ENCODE measurements at places on chromosomes 11 and 22.

DNA sequence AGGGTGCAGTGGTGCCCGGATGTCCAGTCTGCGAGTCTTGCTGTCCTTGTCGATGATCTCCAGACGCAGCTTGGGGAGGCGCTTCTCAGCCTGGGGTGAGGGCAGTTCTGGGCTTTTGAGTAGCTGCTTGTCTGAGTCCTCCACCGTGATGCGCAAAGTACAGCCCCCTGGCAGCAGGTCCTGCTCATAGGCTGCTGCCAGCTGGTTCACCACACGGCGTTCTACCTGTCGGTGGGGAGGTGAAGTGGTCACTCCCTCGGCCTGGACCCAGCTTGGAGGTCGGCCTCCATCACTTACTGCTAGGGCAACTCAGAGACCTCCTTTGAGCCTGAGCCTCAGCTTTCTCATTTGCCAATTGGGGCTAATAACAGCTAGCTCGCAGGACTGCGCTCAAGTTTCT, 49.4 kb upstream of the PHOX2A start:
- no peak for DNase-seq

DNA sequence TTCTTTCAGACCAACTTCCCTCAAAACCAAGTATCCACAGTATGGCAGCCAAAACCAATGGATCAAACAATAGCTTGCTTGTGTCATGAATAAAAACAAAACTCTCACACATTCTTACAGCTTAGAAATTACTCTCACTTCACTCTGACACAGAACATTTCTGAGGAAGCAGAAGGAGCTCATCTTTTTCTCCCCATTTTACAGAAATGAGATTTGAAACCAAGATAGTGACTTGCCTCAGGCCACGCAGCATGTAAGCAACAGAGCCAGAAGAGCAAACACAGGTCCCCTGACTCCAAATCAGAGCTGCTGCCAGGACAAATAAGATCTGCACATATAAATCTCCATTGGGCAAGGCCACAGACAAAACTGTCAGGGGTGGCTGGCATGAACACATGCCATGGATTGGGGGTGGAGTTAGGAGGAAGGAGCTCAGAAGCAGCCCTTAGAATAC, 64.8 kb downstream of the RAB30 start:
- DNase-seq, result peak; percentile 56

DNA sequence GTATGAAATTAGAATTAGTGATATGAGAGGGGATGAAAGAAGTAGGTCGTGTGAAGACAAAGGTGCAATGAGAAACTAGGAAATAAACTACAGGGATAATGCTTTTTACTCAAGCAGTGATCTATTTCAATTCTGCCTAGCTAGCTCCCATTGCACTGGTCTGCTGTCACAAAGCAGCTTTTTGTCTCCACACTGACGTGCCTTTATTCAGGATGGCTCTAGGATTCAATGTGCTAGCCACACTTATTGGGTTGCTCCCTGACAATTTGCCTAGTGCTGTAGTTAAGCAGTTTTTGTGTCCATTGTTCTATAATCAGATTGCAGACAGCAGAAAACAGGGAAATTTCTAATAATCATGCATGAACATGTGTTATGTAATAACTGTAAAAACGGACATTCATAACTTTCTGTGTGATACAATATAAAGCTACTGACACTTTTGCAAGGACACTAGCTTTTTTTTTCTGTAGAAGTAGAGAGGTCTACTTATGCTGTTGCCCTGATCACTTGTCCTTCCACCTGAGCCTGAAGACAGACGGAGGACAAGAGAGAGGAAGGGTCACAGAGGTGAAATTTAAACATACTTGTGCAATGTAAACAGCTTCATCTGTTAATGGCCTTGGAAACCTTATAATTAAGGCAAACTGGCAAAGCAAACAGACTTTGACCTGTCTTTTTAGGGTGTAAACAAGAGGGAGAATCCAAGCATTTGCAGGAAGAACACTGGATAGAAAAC, 269.6 kb downstream of the LRRC4C start:
- DNase-seq, result no peak

GRCh38 chr22:46540874-46541273, 3.5 kb upstream of the CELSR1 start:
- no peak for DNase-seq

DNA sequence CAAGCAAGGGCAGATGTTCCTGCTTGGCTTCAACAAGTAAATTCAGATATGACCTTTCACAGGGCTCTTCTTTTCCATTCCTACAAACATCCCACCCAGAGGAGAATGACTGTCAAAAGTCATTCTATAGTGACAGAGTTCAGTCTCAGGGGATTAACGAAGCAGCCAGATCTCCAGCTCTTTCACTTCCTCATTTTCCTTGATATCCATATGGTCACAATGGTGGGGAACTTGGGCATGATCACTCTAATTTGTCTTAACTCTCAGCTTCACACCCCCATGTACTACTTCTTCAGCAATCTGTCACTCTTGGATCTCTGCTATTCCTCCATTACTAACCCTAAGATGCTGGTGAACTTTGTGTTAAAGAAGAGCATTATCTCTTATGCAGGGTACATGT, 15.0 kb upstream of the OR8B8 start:
- no peak for DNase-seq

DNA sequence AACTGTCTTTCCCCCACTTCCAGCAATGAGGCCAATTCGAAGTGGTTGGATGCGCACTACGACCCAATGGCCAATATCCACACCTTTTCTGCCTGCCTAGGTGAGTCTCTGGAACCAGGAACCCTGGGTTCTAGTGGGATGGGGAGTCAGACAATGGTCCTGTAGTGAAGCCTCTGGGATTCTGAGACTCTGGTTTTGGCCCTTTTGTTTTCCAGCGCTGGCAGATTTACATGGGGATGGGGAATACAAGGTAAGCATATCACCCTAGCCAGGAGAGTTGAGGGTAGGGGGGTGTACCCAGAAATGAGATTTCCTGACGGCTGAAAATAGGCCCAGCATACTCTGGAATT, 530 bp downstream of the BBS1 start:
- no peak for DNase-seq

DNA sequence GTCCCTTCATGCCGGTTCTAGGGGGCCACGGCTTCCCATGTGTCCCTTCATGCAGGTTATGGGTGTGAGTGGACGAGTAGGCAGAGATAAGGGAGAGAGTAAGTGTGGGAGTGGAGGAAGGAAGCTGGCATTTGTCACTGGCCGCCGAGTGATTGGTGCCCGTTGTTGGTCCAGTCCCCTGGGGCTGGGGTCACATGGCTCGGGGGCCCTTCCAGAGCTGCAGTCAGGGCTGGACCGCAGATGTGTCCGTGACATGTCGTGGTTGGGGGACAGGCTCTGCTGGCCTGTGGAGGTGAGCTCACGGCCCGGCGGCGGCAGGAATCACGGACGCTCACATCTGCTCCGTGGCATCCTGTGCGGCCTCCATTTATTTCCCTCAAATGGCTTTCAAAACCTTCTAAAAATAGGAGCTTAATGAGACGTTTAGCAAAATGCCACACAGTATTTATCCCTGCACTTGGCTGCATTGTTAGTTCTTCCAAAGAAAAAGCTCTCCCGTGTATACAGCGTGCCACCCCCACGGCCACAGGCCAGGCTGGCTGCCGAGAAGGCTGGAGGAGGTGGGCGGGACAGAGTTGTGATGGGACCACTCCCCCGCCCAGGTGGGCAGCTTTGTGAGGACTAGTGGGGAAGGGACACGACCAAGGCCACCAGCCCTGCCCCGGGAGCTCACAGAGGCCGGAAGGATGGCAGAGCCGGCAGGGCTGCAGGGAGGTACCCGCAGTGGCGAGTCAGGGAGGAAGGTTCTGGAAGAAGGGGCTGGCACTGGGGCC, 386.7 kb downstream of the TBC1D22A start:
- DNase-seq, result no peak

- no peak for DNase-seq
These were observed 14.4 kb downstream of the IL18BP start for GRCh38 chr11:72012897-72013721.

GRCh38 chr22:26588729-26589366, 1.1 kb downstream of the TPST2 start:
- DNase-seq, result peak; percentile 34

DNA sequence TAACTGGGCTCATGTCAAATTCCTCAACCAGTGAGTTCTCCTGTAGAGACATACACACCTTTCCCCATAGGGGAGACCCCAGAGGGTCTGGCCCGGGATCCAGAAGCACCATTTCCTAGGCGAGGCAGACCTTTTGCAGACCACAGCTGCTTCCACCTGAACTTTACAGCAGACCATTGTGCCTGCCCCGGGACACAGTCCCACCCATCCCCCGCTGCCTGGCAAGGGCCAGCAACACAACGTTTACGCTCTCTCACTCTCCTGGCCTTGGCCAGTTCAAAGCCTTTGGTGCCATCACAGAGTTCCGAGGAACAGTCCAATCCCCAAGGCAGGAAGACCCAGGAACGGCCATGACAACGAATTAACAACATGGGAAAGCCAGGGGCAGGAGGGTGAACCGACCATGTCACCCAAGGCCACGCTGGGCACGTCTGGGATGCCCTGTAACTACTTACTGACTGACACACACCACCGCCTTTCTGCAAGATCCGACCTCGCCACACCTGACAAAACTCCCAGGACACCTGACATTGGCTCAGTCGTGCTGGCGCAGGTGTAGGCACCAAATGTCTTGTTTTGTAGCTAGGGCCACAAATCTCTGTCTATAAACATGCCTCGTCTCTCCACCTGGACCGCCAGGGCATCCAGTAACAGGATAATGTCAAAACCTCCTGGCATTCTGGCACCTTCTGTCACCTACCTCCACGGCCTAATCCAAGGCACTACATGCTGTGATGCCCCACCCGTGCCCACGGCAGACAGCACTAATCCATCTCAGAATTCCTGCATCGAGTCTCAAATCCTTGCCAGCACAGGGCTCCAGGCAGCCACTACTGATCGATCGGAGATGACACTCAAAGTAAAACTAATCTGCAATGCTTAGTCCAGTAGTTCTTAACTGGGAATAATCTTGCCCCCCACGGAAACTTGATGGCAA, 51.3 kb downstream of the MYH9 start:
- no peak for DNase-seq

- DNase-seq, result peak; percentile 49
These were observed at the start of gene PNPLA5 for GRCh38 chr22:43891360-43892182. Gene PNPLA5, minus strand, starts transcription at chr22:43892013. Its CDS starts 133 bp downstream, at chr22:43891880.

DNA sequence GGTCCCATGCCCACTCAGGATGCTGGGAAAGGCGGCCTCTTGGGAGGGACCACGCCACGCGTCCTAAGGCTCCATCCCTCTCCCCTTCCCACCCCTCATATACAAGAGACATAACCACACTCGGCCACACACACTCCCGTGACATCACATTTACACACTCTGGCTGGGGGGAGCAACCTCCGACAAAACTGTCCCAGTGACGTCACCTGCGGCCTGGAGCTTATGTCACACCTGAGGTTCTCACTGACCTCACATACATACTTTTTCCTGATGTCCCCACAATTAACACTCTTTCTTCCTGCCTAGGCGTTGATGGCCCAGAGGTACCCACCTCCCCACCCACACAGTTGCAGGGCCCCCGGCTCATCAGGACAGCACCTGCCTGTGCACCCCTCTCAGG, 1.9 kb downstream of the ELFN2 start:
- DNase-seq, result no peak

DNA sequence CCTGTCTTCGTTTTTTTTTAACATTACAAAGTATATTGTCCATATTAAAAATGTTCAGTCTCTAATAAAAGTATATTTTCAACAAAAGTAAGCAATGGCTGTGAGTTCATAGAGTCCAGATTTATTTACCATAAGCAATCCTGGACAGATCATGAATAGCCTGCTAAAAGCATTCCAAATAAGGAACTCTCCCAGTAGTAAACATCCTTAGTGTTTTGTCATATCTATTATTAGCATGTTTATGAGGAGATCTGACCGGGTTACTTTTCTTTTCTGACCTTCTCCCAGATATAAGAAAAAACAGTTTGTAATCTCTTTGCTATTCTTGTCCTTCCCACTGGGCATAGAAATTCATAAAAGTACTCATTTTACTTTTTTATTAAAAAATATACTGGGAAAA, 403.9 kb upstream of the ANO3 start:
- DNase-seq, result no peak

- no peak for DNase-seq
These were observed at the start of gene MS4A7 for GRCh38 chr11:60378354-60378753. Gene MS4A7, plus strand, starts transcription at chr11:60378532. Its CDS starts 4,610 bp downstream, at chr11:60383142.

DNA sequence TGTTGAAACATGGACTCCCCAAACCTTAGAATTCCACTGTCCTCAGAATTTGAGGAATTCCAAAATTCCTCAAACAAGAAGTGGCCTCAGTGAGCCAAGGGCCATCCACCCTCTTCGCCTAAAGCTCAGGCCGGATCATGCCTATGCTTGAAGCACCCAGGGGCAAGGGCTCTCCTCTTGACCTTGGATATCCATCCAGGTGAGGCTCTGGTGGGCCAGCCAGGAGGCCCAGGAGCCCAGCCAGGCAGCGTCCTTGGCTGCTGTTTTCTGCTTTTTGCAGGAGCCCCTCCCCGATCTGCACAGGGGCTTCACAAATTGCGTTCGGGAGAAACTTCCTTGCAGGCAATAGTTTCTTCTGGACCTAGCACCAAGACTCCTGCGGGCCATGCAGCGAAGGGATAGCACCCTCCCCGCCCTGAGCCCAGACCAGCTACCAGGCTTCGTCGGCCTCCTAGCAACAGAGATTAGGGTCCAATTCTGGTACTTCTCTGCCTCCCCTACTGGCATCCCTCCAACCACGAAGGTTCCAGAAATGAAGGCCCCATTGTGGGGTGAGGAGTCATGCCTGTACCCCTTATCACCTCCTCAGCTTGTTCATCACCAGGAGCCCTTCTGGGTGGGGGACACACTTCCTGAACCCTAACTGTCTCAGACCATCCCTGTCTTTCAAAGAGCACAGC, 2.0 kb downstream of the PHLDA2 start:
- no peak for DNase-seq

- DNase-seq, result no peak
These were observed 2.0 kb downstream of the LMO2 start for GRCh38 chr11:33889821-33890378.

GRCh38 chr11:73597336-73597955, 466 bp downstream of the FAM168A start:
- DNase-seq, result no peak

- no peak for DNase-seq
These were observed 3.7 kb upstream of the HEPHL1 start for GRCh38 chr11:94017446-94017845.

- no peak for DNase-seq
These were observed 146.5 kb downstream of the MYO18B start for GRCh38 chr22:25888399-25889054.

GRCh38 chr11:76073724-76074123, 132.6 kb downstream of the WNT11 start:
- DNase-seq, result no peak
